ENCODE measurements at places on chromosomes 3 and 15.
A peak's percentile ranks its signal among the peaks of the same experiment; 100 is the strongest.

GRCh38 chr15:51094606-51095569 is at the start of gene TNFAIP8L3:
Gene TNFAIP8L3, minus strand, starts transcription at chr15:51094906. Its CDS starts 311 bp downstream, at chr15:51094595.
- DNase-seq = peak; percentile 66

GRCh38 chr3:127050733-127051132 is 67.8 kb downstream of the PLXNA1 start:
- peak; percentile 47 for DNase-seq

DNA sequence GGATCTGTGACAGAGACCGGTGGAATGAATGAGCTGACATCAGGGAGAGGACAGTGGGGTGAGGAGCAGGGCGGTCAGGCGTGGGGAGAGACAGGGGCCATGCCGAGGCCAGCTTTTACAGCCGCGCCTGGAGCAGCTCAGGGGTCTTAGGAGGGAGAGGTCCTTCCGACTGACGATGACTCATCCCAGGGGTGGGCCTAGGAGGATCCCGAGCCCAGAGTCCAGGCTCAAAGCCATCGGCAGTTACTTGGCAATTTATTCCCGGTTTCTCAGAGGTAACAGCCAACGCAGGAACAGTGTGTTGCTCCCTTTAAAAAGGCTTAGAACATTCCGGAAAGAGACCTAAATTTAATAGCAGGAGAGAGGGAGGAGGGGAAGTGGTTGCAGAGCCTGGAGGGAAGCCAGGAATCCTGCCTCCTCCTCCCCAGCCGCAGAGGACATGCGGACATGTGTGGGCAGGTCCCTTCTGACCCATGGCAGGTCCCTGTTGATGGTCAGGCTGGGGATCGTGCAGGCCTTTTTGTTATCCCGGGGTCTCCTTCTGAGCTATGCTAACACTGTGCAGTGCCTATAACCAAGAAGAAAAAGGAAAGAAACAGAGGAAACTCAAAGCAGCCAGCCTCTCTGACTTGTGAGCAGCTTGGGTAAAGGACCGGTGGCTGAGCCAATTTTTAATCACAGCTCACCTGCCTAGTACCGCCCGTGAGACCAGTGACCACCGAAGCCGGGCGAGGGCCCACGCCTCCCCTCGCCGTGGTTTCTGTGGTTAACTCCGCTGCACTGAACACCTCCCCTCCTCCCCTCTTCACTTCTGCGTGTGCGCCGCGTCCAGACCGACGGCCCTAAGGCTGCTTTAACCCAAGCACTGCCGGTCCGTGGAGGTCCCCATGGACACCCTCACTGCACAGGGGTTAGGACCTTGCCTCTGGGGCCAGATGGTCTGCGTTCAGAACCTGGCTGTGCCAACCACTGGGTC is 392.4 kb upstream of the PROK2 start:
- DNase-seq = peak; percentile 76

DNA sequence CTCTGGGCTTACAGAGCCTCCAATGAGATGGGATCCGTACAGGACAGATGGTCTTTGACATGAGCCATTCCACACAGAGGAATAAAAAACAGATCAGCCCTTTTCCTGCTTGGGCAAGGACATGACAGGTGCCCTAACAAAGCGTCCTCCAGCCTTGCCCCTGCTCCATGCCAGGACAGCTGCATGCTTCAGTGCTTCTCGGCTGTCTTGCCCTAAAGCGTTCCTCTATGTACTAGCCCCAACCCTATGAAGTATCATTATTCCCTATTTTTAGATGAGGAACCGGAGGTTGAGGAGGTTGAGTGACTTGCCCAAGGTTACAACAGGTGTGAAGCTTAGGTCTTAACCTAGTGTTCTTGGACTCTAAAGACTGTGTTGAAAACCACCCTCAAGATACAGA is 10.5 kb downstream of the POMGNT2 start:
- DNase-seq = no peak

DNA sequence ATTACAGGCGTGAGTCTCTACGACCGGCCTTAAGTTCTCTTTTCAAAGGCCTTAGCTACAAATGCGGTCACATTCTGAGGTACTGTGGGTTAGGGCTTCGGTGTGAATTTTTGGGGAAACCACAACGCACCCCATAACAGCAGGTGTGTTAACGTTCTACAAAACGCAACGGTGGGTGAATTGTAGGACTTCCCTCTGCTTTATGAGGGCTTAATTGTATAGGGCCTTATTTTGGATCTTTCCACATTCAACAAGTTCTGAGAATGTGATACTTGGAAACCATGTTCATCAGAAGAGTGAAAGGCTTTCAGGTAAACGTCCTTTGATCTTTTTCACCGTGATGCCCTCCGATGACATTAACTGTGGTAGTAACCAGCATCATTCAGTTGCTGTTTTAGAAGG is 998.6 kb upstream of the CFAP20DC start:
- DNase-seq = no peak

DNA sequence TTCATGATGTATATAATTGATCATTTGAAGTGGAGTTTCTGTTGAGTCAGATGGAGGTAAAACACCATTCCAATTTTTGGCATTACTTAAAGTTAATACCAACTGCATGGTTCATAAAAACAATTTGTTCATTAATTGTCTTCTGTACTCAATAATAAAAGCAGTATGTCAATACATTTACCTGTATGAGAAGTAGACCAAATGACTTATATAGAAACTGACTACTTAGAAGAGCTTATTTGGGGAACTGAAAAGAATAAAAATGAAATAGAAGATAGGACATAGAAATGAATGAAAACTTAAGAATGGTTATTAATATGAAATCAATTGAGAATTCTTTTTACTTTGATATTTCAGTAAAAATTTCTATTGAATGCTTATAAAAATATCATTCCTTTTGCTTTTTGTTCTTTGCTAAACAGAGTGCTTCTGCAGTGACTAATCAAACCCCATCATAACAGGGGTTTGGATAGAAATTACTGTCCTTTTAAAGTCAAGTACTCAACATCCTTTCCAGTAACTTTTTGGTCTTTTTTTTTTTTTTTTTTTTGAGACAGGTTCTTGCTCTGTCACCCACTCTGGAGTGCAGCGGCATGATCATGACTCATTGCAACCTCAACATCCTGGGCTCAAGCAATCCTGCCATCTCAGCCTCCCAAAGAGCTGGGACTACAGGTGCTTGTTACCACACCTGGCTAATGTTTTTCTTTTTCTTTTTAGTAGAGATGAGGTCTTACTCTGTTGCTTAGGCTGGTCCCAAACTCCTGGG is 6.5 kb upstream of the CRYBG3 start:
- no peak for DNase-seq

DNA sequence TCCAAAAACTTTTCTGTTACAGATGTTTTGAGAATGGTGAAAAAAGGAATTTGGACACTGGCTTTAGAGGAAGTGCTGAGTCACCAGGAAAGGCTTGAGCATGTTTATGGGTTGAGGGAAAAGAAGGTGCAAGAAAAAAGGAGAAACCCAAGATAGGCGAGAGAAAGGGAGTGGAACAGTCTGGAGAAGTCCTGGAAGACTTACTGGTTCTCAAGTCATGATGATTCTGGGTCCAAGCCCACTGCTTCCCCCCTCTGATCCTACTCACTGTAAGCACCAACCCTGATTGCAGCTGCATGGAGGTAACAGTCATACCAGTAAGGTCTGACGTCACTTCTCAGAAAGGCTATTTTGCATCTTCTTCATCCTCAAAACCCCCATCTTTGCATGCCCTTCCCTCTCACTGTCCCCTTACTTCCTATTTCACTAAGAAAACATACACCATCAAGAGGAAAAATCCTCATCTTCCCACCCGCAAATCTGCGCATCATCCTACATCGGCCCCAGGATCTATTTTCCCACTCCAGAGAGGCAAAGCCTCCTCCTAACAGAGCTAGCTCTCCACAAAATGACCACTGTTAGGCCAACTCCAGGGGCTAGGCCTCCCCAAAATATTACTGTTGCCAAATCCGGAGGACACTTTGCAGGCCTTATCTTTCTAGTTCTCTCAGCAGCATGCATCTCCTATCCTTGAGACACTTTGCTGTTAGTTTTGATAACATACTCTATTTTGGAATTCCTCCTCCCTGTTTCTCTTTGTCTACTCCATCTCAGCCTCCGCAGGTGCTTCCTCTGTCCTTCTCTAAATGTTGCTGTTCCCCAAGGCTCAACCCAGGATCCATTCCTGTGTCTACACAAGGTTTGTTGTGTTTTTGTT is 3.2 kb upstream of the ATP13A3 start:
- no peak for DNase-seq

DNA sequence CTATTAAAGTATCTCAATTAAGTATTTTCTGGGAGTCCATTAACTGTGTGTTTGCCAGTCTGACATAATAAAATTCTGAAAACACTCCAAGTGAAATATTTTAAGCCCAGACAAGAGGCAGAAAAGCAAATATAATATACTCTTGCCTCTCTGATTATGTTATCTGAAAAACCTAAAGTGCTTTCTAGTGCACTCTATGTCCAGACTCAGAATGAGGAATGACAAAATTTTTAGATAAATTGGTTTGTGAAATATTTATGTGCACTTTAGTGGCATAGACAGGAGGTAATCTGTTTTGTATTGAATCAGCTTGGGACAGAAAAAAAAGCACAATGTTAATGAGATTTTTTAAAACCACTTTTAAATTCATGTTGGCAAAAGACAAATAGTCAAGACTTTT is 508.2 kb upstream of the SUCLG2 start:
- DNase-seq = no peak

GRCh38 chr3:127865941-127866340 is 43.6 kb upstream of the MGLL start:
- no peak for DNase-seq

DNA sequence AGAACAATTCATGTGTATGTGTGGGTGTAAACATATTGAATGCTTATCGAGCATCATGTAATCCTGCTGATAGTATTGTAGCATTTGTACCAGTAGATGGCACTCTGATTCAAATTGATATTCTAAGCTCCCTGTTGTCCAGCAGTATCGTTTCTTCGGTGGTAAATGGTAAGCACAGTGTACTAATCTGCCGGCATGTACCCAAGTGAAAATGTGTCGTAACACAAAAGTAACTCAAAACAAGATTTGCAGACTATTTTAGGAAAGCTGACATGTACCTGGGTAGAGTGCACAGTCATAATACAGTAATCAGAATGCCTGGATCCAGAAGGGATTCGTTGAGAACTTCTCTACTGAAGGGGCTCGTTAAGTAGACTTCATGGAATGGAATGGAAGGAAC is 31.7 kb upstream of the MNS1 start:
- no peak for DNase-seq

DNA sequence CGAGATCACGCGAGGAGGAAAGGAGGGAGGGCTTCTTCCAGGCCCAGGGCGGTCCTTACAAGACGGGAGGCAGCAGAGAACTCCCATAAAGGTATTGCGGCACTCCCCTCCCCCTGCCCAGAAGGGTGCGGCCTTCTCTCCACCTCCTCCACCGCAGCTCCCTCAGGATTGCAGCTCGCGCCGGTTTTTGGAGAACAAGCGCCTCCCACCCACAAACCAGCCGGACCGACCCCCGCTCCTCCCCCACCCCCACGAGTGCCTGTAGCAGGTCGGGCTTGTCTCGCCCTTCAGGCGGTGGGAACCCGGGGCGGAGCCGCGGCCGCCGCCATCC is 1.1 kb upstream of the SETD5 start:
- DNase-seq = no peak

DNA sequence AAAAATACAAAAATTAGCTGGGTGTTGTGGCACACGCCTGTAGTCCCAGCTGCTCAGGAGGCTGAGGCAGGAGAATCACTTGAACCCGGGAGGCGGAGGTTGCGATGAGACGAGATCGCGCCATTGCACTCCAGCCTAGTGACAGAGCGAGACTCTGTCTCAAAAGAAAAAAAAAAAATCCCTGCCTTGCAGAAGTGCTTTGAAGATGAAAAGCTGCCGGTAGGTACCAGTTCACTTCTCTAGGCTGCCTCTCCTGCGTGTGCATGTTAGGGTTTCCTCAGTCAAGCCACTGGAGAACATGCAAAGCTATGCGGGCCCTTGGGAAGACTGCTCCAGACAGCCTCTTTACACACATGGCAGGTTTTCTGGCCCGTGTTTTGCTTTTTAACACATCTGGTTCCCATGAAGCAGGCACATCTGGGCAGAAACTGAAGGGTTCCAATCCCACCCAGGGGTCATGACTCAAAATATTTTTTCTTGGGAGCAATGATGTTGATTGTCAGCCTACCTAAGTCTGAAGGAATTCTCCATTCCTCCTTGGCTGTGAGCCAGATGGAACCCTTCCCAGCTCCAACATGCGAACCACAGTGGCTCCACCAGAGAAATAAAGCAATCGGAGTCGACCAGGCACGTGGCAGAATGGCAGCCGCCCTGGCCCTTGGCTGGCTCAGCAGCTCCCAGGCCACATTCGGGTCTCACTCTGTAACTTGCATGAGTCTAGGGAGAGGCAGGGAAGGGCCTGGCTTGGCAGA is 29.6 kb downstream of the MGLL start:
- DNase-seq = peak; percentile 62

DNA sequence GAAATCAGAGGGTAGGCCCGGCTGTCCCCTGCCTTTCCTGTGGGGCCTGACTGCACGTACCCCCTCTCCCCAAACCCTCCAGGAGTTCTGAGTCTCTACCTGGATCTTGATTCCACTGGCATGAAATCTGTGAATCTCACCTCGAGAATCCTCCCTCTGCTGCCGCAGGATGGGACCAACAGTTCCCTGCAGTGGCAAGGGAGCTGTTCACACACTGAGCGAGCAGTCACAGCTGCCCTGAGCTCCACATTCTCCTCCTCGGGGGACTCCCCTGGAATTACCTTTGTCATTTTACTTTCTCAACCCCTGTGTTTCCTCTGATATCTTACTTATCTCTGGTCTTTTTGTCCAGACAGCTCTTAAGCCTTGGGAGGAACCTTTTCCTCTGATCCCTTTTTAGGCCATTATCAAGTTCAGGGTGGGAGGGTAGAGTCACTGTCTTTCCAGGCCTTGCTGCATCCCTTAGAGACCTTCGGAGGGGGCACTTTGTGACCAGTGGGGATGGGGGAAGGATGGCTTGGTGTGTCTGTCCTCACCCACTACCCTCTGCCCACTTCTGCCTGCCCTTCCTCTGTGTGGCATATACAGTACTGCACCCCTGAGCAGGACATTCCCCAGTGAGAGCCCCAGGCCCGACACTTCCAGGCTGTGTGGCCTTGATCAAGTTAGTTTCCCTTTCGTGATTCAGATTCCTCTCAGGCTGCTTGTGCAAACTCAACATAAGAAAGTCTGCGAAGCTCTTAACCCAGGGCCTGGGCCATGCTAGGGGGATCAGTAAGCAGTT is 42.0 kb downstream of the CACNA2D3 start:
- DNase-seq = no peak

DNA sequence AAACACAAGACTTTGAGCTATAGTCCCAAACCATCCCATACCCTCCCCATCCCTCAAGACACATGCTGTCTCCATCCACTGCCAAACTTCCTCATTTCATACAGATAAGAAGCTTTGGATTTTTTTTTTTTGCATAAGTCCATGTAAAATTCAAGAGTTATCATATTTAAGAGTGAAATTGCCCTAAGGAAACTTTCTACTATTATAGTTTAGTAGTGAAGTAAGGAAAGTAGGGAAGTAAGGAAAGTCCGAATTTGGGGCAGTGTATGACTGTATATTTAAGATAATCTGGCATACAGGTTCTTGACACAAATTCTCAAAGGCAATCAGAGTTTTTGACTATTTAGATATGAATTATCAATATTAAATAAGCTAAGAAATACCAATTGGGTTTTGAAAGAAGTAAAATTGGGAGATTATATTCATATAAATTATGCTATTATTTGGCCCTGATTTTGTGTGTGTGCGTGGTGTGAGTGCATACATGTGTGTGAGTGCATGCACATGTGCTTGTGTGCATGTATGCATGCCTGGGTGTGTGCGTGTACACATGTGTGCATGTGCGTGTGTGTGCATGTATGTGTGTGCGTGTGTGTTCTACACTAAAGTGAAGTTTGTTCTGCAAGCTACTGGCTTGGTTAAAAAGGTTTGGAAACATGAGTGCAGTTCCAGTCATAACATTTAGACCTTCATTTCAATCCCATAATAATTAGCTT is 83.6 kb upstream of the MBNL1 start:
- DNase-seq = no peak

All from upper lobe of right lung (tissue), 1 donor.